Stimulated activated CD4-positive, alpha-beta T cell treated with anti-CD3 and anti-CD28 coated beads, Interleukin-15, amount 100 ng/mL, for 1 hour (primary cell): ENCODE measurements at places on chromosomes 3 and 15.

- no peak for DNase-seq
Observed at GRCh38 chr3:48997102-48997635, 7.1 kb downstream of the P4HTM start.

- no peak for DNase-seq
Observed at GRCh38 chr3:146605106-146605505, at the start of gene PLSCR5. PLSCR5 (minus strand) TSS chr3:146605346; CDS start chr3:146605212, 134 bp downstream.

DNA sequence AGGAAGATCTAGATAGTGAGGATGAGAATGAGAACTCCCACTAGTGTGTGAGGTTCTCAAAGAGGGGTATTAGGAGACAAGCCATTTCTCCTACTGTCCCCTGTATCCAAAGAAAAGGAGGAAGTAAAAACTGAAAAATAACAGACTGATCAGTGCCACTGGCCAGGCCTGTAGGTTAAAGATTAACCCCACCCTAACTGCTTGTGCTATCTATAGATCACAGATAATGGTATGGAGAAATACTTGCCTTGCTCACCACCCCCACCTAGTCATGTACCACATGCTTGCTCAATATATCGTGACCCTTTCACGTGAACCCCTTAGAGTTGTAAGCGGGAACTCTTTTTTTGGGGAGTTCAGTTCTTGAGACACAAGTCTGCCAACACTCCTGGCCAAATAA is 519.7 kb upstream of the FRG2C start:
- no peak for DNase-seq

- no peak for DNase-seq
Observed at GRCh38 chr3:30286811-30287210, 319.6 kb upstream of the TGFBR2 start.

GRCh38 chr3:178483704-178484103 is 52.5 kb upstream of the KCNMB2 start:
- no peak for DNase-seq

GRCh38 chr3:133474251-133474801 is 74.5 kb downstream of the BFSP2 start:
- DNase-seq: no peak

GRCh38 chr3:10758304-10759037 is 57.6 kb upstream of the SLC6A11 start:
- no peak for DNase-seq

DNA sequence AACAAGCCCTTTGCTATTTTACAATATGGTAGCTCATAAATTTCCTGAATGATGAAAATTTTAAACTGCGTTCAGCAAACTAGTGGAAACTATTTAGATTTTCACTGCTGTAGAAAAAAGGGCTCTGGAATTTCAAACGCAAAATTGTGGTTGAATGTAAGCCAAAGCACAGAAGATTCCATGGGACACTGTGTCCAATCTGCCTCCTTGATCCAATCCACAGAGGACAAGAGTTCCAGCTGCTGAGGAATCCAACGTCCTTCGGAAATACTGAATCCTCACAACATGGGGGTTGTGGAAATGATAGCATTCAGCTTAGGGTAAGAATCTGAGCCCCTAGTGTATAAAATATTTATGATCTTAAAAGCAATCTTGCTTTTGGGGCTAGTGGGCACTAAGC is 161.0 kb downstream of the PLD1 start:
- DNase-seq: no peak

DNA sequence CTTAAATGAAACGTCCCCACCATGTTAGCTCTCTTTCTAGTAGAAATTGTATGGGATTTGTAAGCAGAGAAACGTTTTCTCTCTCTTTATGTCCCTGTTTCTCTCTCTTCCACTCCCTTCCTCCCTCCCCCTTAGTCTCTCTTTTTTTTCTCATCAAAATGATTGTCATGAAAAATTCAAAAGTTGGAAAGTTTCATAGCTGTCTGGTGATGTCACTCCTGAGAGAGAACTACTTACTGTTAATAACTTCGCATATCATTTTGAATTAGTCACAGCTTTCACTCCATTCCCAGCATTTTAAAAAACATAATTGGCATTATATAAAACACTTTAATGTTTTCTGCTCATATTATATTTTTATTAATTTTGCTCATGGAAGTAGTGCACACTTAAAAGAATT is 331.1 kb downstream of the C3orf38 start:
- DNase-seq: no peak

DNA sequence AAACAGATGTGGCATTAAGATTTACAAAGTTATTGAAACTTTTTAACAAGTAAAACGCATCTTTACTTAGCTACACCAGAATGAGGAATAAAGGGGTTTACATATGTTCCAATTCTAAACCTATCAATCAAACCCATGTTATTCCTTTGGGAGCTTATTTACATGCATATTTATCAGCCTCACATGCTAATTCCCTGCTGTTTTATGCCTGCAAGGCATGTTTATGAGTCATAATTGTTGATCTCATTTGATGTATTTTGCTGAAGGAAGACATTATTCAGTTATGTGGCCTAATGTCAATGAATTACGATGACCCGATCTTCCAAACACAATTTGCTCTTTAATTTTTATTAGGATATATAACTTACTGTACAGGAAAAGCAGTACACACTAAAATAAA is 272.9 kb downstream of the TBC1D5 start:
- no peak for DNase-seq

DNA sequence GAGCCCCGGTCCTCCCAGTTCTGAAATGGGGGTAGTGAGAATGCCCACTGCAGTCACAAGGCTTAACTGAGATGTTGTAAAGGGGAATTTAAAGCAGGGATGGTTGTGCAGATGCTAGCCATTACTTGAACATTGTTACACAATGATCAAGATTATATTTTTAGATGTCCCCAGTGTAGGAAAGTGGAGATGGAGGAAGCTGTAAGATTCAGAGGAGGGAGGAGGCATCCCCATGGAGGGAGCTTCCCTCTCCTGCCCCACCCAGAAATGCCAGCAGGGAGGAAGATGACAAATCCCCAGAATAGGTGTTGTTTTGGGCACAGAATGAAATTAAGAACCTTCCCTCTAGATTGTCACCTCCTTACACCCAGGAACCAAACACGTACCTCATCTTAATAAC is 46.1 kb downstream of the EFCAB12 start:
- DNase-seq: no peak

DNA sequence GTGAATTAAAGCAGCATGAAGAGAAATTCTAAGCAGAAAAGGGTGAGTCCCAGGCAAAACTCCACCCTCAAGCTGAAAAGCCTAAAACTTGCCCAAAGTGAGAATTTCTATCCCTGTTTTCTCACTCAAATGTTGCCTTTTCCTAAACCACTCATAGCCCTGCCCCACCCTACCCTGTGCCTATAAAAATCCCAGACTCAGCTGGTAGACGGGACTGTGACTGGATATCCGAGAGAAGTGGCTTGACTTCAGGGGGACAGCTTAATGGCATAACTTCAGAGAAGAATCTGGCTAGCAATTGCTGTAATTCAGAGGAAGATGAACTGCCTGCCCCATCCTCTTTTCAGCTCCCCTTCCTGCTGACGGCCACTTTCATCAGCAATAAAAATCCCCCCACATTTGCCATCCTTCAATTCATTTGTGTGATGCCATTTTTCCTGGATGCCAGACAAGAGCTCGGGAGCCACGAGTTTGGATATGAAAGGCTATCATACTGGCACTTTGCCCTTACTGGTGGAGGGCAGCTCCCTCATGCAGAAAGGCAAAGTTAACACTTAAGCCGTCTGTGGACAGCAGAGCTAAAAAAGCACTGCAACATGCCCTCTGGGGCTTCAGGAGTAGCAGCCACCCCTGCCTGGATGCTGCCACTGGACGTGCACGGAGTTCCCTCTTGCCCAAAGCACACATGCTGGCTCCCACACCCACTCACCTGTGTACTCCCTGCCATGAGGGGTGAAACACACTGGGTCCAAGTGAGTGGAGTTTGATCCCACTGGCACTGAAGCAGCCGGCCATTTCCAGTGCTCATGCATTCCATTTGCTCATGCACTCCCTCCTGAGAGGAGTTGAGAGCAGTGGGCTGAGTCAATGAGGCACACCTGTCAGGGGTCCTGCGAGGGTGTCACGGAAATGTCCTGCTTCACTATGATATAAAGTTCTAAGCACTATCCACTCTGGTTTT is 670.6 kb downstream of the PLOD2 start:
- DNase-seq: no peak

DNA sequence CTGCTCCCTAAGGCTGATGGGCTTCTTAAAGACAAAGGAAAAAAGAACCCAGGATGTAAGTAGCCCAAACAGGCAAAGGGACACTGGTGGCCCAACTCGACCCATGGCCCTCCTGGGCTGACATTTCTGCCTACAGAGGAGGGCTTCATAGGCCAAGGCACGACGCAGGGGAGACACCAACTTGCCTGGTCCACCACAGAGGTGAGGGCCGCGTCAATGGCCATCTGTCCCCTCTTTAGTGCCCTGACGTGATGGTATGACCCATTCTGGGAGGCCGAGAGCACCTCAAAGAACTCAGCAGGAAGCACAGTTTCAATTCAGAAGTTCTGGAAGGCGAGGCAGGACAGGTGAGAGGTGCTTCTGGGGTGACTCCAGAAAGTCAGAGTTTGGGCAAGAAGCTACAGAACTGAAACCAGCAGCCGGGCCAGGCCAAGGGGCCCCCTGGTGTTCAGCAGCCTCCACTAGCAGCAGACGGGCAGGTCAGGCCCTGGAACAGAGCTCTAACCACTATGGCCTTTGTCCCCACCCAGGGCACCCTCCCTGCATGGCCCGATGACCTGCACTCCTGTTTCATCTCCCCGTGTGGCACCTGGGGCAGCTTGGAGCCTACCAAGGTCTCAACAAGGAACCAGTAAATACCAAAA is 45.1 kb downstream of the HMCES start:
- no peak for DNase-seq

DNA sequence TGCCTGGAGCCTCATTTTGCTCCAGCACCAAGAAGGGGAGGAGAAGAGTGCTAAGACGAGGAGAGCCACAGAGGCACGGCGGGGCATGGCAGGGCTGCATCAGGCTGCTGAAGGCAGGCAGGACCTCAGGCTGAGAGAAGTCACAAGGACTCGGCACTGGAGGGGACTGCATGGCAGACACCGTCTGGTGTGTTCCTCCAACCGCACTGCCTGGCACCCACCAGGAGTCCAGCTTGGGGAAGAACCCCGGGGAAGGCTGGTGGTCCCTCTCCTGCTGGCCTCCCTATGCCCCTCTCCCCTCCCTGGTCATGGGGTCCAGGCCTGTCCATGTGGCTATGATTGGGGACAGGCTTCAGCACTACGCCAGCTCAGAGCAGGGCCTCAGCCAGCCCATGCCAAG is 153.2 kb upstream of the MEF2A start:
- DNase-seq: no peak

- no peak for DNase-seq
Observed at GRCh38 chr15:32802286-32802936, 84.6 kb downstream of the GREM1 start.

DNA sequence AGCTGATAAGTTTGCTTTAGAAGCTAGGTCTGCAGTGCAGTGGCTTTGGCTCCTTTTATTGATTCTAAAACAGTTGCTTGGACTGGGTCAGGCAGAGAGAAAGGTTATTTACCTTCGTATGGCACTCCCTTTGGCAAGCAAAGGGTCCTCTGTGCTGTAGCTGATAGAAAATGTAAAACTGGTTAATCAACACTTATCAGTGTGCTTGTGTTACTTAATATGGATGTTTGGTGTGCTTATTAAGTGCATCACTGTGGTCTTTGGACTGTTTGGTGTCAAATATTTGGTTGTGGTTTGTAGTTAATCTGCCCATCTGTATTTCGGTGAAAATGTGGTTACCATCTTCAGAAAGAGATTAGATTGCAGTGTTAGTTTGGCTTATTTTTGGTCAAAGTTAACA is 16.0 kb downstream of the UBE2E2 start:
- DNase-seq: no peak

GRCh38 chr3:34876997-34877396 is 762.3 kb upstream of the ARPP21 start:
- no peak for DNase-seq

DNA sequence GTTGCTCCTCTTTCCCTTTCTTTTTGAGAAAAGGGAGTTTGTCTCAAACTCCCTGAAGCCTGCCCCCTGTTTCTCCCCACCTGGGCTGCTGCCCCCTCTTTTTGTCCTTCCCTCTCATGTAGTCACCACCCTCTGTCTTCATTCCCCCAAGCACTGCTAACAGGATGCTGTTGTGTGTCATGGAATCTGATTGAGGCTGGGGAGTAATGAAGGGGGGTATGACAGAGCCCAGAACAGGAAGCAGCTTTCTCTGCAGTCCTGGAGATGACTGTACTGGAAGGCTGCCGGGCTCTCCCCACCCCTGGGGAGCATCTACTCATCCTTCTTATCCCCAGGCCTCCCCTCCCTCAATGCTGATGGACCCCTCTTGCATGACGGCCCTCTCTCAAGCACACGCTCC is 181.6 kb downstream of the ABHD5 start:
- DNase-seq: no peak

DNA sequence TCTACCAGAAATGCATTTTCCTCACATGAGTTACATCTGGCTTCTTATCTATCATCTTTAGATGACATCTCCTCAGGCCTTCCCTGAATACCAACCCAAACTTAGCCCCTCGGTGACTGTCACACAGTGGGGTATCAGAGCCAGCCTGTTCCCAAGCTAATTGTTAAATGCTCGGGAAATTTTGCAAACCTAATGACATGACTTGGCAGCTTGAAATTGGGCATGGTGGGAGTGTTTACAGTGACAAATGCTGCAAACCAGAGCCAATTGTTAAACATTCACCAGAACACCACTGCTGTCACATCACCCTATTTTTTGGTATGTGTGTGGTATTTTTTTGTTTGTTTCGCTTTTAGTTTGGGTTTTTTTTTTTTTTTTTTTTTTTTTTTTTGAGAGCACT is 130.8 kb downstream of the HCN4 start:
- DNase-seq: no peak

- no peak for DNase-seq
Observed at GRCh38 chr3:58979840-58980239, 70.0 kb downstream of the CFAP20DC start.

DNA sequence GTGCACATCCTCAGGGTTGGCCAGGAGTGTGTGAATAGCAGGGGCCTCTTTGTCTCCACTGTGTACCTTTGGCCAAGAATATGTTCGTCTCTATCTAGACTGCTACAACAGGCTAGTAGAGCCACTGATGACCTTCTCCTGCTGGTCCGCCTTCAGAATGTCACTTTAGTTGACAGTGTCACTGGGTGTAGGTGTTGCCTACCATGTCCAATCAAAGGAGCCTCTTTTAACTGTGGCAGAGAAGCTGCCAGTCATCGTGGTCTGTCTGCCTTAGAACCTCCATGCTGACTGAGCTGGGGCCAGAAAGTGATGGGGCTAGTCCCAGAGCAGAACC is 40.1 kb downstream of the OXSR1 start:
- DNase-seq: no peak

DNA sequence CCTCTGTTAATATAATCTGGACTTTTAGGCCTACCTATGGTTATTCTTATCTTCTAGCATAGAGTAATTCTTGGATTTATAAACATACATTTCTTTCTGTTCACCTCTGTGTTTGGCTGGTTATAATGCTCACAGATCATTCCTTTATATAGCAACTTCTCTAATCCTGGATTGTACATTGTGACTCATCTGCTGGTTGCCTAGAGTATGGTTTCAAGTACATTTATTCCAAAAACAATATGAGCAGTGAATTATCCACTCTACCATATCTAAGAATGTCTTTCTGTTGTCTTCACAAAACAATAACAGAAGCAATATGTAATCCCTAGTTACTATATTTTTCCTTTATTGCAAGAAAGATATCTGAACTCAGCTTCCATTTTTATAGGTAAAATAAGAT is 35.3 kb downstream of the FSIP1 start:
- no peak for DNase-seq
